Right lobe of liver (tissue), 6 donors: ENCODE measurements at places on chromosomes 12 and 14. TPM values are rescaled to one million over a fixed set of nuclear protein-coding genes. Genes with fewer than 3 reads are reported as not detected.

DNA sequence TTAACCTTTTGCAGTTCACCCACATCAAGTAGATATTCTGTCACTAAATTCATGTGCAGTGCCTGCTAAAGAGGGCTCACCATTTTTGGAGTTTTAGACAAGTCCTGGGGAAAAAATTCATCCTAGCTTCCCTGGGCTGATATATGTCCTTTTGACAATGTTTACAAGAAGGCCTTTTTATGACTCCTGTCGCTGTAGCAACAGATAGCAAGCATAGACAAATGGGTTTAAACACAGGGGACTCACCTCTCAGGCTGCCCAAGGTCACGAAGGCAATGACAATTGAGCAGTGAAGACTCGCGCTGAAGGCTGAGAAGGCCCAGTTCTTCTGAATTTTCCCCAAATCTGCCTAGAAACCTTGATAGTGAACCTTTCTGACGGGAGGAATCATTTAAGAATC lies 150.7 kb upstream of the CPM start:
- no peak for DNase-seq

The KRT78 gene
- total RNA-seq, result not detected

The MDP1 gene
- total RNA-seq, result 5.8 TPM

DNA sequence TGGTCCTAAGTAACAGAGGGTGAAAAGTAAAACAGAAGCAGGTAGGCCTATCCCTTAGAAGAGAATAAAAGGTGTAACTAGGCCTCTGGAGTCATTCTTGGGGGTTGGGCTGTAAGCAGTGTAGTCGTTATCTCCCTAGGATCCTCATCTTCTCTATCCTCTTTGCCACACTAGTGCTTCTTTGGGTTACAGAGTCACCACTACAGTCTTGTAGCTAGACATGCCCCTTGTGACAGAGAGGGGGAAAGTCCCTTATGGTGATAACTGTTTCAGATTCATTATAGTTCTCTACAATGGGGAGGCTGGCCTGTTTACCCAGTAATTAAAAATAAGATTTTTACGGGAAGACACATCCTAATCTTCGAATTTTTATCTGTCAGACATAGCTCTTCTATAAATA lies 16.4 kb upstream of the SRP54 start:
- no peak for DNase-seq

The TAS2R19 gene
- 3.8 TPM for total RNA-seq

DNA sequence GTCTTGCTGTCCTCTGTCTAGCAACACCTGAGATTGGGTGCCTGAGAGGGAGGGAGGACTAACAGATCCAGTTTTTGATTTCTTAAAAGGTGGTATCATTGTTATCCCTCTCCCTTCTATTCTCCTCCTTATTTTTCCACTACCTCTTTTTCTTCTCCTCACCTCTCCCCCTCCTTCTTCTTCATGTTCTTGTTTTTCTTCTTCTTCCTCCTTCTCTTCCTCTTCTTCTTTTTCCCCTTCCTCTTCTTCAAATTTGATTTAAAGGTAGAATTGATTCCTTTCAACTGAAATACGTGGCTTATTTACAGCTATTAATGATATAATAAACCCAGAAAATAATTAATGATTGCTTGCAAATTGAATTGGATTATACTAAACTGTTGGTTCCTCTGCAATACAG lies 256.8 kb upstream of the BTG1 start:
- no peak for DNase-seq

- DNase-seq, result no peak
Observed at GRCh38 chr12:43060742-43061141, 471.2 kb upstream of the PRICKLE1 start.

The MYL2 gene
- total RNA-seq, result 0.95 TPM

DNA sequence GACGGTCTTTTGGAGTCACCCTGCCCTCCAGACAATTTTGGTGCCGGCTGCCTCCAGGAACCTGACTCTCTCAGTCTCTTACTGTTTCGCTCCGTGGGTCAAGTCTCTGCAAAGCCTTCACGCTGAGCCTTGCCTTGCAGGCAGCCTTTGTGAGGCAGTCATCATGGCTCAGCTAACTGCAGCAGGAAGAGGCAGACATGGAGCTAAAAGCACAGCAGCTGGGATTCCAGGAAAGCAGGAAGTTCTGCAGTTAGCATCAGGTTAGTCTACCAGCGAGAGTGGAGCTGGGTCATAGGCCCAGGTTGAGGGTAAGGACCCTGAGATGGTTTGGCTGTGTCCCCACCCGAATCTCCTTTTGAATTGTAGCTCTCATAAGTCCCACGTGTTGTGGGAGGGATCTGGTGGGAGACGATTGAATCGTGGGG lies 305.4 kb downstream of the PCNX1 start:
- DNase-seq, result no peak

DNA sequence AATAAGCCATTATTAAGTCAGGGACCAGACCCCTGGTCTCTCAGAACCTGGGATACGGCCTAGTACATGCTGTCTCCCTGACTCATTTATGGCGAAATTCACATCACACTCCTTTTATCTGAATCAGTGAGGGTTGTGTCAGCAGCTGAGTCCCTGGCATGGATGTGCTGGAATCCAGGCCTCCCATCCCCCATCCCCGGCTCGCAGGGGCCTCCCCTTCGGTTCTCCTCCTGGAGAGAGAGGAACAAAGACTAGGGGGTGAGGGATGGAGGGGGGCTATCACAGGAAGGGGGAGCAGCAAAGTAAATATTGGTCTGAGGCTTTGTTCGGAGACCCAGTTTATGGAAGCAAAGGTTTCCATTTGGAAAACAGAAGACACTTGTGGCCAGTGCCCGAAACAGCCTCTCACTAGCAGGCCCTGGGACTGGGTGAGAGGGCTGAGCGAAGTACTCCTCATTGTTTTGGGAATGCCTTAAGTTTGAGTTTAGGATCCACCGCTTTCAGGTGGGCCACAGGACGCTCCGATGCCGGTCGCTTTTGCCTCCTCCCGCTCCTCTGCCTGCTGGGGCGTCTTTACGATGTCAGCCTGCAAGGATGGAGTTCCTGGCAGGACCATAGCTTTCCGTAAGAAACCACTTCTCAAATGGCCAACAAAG lies 145.0 kb downstream of the PRKCH start:
- DNase-seq, result peak; percentile 29

GRCh38 chr14:87967496-87967895 lies 25.5 kb downstream of the GALC start:
- no peak for DNase-seq

DNA sequence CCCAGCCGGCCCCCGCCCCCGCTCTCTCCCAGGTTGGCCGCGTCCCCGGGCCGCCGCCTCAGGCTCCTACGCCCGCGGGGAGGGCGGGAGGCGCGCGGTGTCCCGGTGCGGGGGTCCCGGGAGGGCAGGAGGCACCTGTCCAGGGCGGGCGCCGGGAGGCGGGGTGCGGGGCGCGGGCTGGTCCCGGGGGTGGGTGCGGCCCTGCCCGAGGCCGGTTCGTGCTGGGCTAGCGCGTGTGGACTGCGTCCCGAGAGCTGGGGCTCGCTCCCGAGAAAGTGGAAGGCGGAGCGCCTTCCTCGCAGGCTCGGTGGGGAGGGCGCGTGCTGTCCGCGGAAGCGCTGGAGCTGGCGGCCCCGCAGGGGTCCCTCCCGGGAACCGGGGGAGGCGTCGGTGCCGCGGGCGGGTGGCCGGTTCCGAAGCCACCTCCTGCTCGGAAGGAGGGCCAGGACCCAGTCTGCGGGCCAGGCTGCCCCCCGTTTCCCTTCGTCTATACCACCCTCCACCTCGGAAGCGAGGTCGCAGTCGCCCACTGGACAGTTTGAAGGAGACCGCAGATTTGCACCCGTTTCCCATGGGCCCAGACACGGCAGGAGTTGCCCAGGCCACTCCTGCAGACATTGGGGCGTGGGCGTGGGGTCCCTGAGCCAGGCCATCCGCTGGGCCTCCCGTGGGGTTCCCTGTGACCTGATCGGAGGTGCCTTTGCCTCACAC lies 636 bp downstream of the ZFYVE21 start:
- peak; percentile 61 for DNase-seq

GRCh38 chr14:58872061-58872460 lies 234.3 kb downstream of the DACT1 start:
- DNase-seq, result no peak

The FLRT2 gene
- total RNA-seq, result 2.4 TPM
